ENCODE measurements at places on chromosomes 2 and 18.
A peak's percentile ranks its signal among the peaks of the same experiment; 100 is the strongest.

- DNase-seq, result no peak
Observed at GRCh38 chr2:96205888-96206287, 2.7 kb downstream of the STARD7 start.

- DNase-seq, result no peak
Observed at GRCh38 chr18:77876319-77876865, 626.7 kb downstream of the GALR1 start.

- no peak for DNase-seq
Observed at GRCh38 chr2:52475590-52475989, 1292.0 kb upstream of the CHAC2 start.

GRCh38 chr2:168988755-168989154 is 42.4 kb downstream of the ABCB11 start:
- DNase-seq, result no peak

DNA sequence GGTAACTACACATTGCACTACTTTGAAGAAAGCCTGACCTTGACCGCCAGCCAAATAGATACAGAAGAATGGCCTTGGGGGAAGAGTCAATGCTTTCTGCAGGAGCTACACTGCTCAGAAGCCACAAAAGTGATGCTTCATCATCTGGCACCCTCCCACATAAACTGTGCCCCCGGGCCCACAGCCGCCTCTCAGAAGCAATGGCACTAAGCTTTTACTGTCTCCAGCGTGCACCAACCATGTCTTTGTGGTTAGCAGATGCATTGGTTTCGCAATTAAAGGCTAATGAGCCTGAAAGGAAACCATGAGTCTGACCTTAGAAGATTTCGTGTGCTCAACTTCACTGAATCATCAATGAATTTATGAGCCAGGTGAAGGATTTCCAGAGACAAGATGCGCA is 209.4 kb upstream of the TRIB2 start:
- DNase-seq, result peak; percentile 88

DNA sequence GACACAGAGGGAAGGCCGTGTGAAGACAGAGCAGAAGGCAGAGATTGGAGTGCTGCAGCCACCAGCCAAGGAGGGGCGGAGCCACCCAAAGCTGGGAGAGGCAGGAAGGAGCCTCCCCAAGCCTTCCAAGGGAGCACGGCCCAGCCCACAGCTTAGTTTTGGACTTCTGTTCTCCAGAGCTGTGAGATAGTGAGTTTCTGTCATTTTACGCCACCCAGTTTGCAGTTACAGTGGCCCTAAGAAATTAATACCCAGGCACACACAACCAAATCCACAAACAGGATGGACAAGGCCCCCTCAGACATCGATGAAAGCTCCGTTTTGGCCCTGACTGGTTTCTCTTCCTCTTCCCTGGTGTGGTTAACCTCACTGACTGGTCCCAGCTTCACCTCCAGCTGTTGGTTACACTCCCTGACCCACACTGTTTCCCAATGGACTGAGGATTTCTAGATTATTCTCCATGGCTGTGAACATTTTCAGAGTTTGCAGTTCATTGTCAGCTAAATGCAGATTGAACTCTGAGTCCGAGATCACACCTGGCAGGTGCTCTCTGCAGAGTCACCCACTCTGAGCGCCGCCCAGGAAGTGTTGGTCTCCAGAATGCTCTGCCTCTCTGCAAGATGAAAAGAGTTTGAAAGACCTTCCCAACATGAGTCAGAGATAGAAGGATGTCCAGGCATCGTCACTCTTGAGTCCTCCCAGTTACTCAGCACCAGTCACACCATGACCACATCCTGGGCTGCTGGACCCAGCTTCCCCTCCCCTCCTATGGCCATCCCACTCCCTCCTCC is 100.2 kb downstream of the TWIST2 start:
- DNase-seq, result no peak

- no peak for DNase-seq
Observed at GRCh38 chr2:32627441-32627813, 423 bp upstream of the TTC27 start.

DNA sequence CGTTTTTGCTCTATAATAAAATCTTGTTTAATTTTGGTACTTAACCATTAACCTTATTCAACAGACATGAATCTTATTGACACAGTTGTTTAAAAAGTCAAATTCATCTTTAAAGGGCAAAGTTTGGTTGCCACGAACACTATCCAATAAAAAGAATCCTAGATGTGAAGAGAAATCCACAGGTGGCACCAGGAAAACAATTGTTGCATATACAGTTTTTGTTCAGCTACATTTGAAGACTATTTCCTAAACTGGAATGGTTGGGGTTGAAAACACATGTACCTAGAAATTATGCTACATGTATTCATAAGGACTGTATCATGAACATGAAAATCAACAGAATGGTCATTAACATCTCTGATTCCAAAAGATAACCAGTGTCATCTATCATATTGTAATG is 71.1 kb upstream of the GULP1 start:
- no peak for DNase-seq

DNA sequence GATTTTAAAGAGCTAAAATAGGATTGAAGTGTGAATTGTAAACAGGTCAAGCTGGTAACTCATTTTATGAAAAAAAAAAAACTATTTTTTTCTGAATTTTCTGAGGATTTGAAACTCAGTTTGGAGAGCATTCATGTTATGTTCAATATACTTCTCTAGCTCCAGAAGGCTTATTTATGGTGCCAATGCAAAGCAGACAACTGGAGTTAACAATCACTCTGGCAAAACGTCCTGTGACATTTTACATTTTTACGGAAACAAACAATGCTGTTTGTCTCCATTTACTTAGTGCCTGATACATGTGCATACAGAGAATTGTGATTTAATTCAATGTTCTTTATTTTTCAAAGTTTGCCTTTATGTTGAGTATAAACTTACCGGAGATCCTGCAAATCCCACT is 96.0 kb downstream of the COL5A2 start:
- DNase-seq, result no peak

- no peak for DNase-seq
Observed at GRCh38 chr2:40043641-40044040, 264.6 kb upstream of the THUMPD2 start.

DNA sequence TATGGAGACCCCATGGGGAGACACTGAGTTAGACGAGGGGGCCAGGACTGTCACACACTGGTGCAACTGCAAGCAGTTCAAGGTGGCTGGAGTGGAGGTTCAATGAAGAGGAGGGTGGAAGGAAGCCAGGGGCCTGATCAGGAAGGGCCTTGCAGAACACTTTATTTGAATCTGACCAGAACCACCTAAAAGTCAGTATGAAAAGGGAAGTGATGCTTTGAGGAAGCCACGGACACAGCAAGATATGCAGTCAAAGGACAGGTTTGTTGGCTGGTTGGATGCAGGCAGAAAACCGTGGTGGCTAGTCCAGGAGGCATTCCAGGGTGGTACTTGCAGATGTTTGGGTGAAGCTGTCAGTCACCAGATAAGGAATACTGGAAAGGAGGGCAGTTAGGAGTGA is 3.5 kb upstream of the FAM124B start:
- DNase-seq, result no peak
